IMR-90 (cell line): ENCODE measurements at places on chromosomes 6 and 20. TPM values are rescaled to one million over a fixed set of nuclear protein-coding genes. Genes with fewer than 3 reads are reported as not detected.
A peak's percentile ranks its signal among the peaks of the same experiment; 100 is the strongest.

DNA sequence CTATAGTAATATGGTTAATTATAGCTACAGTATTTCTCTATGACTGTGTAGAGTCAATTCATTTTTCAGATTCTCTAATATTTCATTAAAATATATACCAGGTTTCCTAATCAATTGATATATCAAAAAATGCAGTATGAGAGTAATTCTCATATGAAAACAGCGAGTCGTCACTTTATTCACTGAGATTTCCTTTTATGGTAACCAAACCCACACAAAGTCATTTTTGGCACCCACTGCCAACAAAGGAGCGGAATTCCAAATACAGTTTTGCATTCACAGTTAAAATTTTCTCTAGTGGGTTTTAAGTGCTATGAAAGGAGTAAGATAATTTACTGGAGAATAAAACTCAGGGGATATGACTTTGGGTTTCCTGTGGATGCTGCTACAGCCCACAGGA, 163.8 kb downstream of the HIVEP2 start:
- no peaks in the 10 kb centered on the region; the same call in 1 of the 2 replicates for H3K4me1 ChIP-seq
- no peaks in the 10 kb centered on the region for H3K27me3 ChIP-seq
- DNase-seq: no peak

DNA sequence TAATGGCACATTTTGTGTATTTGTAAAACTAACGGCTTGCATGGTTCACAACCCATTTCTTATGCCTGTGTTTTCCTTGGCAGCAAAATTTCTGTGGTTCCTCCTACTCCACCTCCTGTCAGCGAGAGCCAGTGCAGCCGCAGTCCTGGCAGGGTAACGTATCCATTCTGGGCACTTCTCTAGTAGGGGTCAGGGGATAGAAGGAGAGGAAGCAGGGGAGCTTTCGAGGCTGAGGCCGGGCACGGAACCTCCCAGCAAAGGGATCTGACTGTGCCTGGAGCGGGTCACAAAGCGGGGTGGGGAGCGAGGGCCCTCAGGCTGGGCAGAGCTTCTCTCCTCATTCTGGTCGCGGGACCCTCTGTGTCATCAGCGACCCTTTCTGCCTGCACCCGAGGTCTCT, 58.4 kb downstream of the SYTL3 start:
- no peak overlapping the region for H3K4me3 ChIP-seq
- H3K27me3 ChIP-seq: no peaks in the 10 kb centered on the region
- H3K4me1 ChIP-seq: peaks cover 12% of the 10 kb centered on the region; the same call in 1 of the 2 replicates
- DNase-seq: peak; percentile 60
- no peak overlapping the region for H3K27ac ChIP-seq

GRCh38 chr20:63461104-63461763, 11.2 kb downstream of the KCNQ2 start:
- peaks cover 54% of the 10 kb centered on the region for H3K27me3 ChIP-seq
- no peak overlapping the region for H3K4me3 ChIP-seq
- no peak for DNase-seq
- H3K27ac ChIP-seq: no peak overlapping the region

DNA sequence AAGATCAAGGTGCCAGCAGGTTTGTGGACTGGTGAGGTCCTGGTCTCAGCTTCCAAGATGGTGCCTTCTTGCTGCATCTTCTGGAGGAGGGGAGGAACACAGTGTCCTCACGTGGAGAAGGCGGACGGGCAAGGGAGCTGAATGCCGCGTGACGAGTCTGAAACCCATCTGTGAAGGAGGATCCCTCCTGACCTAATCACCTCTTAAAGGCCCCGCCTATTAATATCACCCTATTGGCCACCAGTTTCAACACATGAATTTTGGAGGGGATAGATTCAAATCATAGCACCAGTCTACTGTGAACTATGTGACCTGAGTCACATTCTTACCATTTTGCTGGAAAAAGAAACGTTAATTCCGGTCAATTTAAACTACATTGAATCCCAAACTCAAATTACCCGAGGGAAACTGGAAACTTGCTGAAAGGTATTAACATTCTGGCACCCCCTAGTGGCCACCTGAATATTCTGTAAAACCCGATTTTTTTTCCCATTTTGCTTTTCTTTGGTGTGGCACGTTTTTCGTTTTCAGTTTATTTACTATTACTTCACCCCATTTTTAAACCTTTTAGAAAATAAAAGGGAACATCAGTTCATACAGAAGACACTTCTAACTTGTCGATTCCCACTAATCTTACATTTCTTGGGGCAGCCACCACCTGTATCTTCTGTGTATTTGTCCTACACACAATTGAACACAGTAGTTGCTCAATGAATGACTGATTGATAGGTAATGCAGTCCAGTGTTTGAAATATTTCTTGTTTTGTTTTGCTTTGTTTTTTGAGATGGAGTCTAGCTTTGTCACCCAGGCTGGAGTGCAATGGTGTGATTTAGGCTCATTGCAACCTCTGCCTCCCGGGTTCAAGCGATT, 17.9 kb upstream of the CCDC170 start:
- H3K36me3 ChIP-seq: no peaks in the 10 kb centered on the region
- 0 out of 2 replicates have a peak overlapping the region, but pooled peaks have one; percentile 16 for H3K27ac ChIP-seq
- H3K27me3 ChIP-seq: no peaks in the 10 kb centered on the region
- H3K4me1 ChIP-seq: 0 out of 2 replicates have a peak, but pooled peaks cover 3% of the 10 kb centered on the region
- H3K4me3 ChIP-seq: no peak overlapping the region

- peak overlapping the region; percentile 91 for H3K4me3 ChIP-seq
- no peaks in the 10 kb centered on the region for H3K27me3 ChIP-seq
- H3K4me1 ChIP-seq: peaks cover 7% of the 10 kb centered on the region
- peak; percentile 12 for DNase-seq
- H3K27ac ChIP-seq: peak overlapping the region; percentile 97
Observed at GRCh38 chr20:46089167-46089416, 670 bp downstream of the NCOA5 start.

DNA sequence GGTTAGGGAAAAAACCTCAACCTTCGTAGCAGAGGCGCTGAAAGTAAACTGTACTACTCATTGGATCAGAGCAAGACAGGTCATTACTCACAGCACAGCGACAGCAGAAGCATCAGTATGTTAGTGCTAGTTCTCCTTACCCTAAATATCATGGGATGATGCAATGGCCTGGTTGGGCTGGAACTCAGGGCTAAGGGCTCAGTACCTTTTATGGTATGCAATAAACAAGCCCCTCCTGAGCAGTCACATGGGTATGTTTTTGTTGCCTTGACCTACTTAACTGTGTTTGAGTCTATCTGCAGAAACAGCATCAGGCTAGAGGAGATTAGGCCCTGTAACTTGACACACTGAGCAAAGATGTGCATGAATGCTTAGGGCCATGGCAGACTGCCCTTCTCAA, 369.4 kb upstream of the IMPG1 start:
- no peak overlapping the region for H3K27ac ChIP-seq
- H3K27me3 ChIP-seq: no peaks in the 10 kb centered on the region
- no peak for DNase-seq

GRCh38 chr6:51166914-51167313, 348.2 kb downstream of the TFAP2B start:
- no peak overlapping the region for H3K4me3 ChIP-seq
- DNase-seq: no peak
- H3K4me1 ChIP-seq: no peaks in the 10 kb centered on the region
- H3K27me3 ChIP-seq: no peaks in the 10 kb centered on the region
- no peaks in the 10 kb centered on the region for H3K36me3 ChIP-seq
- H3K27ac ChIP-seq: no peak overlapping the region

DNA sequence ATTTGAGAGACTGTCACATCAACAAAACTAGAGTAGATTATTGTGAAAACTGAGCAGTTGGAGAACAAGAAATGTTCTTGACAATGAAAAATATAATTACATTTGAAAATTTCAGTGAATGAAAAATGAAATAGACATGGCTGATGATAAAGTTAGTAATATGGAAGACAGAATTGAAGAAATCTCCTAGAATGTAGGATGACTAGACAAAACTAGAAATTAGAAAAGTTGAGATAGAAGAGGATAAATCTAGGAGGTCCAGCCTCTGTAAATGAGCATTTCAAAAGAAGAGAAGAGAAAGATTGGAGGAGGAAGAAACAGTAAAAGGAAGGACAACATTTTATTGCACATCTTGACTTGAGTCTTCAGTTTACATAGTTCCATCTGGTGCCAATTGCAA, 178.7 kb downstream of the NFATC2 start:
- peaks cover 28% of the 10 kb centered on the region for H3K4me1 ChIP-seq
- no peak for DNase-seq
- H3K27me3 ChIP-seq: no peaks in the 10 kb centered on the region
- no peak overlapping the region for H3K4me3 ChIP-seq

DNA sequence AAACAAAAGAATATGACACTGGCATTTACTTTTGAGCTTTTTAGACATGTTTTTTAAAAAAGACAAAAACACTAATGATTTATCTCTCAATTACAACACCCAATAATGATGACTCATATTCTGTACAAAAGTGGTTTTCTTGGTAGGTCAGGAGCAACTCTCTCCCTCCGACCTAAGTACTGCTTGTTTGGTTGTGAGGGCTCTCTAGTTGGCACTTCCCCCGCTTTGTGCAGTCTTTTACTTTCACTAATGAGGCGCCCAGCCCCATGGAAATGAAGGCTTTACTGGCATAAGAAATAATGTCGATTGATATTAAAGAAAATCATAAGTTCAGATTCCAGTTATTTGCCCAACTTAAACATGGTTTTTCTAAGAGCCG, 1.3 kb downstream of the KPNA5 start:
- H3K36me3 ChIP-seq: no peaks in the 10 kb centered on the region
- H3K4me3 ChIP-seq: peak overlapping the region; percentile 32

DNA sequence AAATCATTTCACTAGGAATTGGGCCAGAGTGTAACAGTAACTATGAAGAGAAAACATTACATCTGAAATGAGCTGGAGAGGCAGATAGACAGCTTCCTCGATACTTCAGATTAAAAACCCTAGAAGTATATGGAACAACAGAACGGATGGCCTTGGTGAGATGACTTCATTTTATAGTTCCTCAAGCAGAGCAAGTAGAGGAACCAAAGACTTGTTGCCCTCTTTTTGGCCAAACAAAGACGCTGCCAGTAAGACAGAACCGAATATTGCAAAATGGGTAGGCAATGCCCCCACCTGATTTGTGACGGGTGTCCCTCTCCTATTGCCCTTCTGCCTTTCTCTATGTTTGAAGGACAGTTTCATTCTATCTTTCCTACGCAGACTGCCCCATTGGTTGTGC, 53.5 kb downstream of the AGPAT4 start:
- no peak overlapping the region for H3K27ac ChIP-seq
- H3K27me3 ChIP-seq: no peaks in the 10 kb centered on the region
- peaks cover 1% of the 10 kb centered on the region for H3K36me3 ChIP-seq
- H3K4me1 ChIP-seq: peaks cover 6% of the 10 kb centered on the region
- DNase-seq: no peak
- no peak overlapping the region for H3K4me3 ChIP-seq

- H3K36me3 ChIP-seq: no peaks in the 10 kb centered on the region; the same call in 1 of the 2 replicates
- H3K27ac ChIP-seq: no peak overlapping the region
- peaks cover 9% of the 10 kb centered on the region for H3K4me1 ChIP-seq
- H3K27me3 ChIP-seq: no peaks in the 10 kb centered on the region
- H3K4me3 ChIP-seq: no peak overlapping the region
- no peak for DNase-seq
Observed at GRCh38 chr6:157978021-157978783, 3.5 kb upstream of the SYNJ2 start.

DNA sequence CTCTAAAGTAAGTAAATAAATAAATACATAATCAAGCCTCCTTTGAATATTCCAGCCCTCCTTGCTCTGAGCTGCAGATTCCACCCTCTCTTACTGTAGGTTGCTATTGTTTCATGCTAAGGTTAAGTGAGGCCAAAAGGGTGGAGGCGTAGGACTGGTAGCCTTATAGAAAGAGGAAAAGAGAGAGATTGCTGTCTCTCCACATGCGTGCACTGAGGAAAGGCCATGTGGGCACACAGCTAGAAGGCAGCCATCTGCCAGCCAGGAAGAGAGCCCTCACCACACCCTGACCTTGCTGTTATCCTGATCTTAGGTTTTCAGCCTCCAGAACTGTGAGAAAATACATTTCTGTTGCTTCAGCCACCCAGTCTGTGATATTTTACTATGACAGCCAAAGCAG, 87.4 kb upstream of the SHLD1 start:
- H3K4me3 ChIP-seq: no peak overlapping the region
- no peak overlapping the region for H3K27ac ChIP-seq
- no peaks in the 10 kb centered on the region for H3K36me3 ChIP-seq
- no peak for DNase-seq
- H3K4me1 ChIP-seq: peaks cover 13% of the 10 kb centered on the region
- no peaks in the 10 kb centered on the region for H3K27me3 ChIP-seq

- H3K27ac ChIP-seq: peak overlapping the region; percentile 64
- H3K4me1 ChIP-seq: peaks cover 4% of the 10 kb centered on the region
- peaks cover 18% of the 10 kb centered on the region for H3K36me3 ChIP-seq
- H3K4me3 ChIP-seq: peak overlapping the region; percentile 57
- peak; percentile 18 for DNase-seq
- H3K27me3 ChIP-seq: no peaks in the 10 kb centered on the region
Observed at GRCh38 chr6:32852844-32853540, 512 bp downstream of the TAP1 start.

DNA sequence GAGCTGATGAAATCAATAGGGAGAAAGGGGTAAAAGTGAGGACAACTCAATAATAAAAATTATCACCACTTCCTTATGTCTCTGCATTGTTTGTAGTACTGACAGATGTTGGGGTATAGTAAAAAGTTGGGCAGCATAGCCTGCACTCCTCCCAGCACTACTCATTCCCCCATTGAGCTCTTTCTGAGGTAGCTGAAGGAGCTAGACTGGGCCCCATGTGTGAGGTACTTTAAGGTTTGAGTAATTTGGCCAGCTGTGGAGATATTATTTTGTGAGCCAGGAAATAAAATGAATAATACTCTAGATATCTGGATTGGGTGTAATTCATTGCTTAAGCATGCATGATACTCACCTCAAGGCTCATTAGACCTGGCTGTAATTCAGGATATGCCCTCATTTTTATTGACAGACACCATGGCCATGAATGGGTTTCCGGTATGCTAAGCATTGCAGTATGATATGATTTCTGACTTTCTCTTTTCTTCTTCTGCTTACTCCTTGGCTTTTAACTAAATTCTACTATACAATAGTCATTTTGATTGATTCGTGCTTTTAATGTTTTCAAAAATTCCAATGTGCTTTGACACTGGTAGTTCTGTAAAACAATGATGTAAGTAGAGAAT, 283.9 kb upstream of the RIMS1 start:
- DNase-seq: peak; percentile 62
- no peaks in the 10 kb centered on the region for H3K27me3 ChIP-seq
- no peaks in the 10 kb centered on the region for H3K36me3 ChIP-seq

- H3K27me3 ChIP-seq: peaks cover 6% of the 10 kb centered on the region; the same call in 1 of the 2 replicates
- H3K36me3 ChIP-seq: no peaks in the 10 kb centered on the region
- no peak for DNase-seq
Observed at GRCh38 chr6:137171824-137172733, 1.4 kb downstream of the IL22RA2 start.

DNA sequence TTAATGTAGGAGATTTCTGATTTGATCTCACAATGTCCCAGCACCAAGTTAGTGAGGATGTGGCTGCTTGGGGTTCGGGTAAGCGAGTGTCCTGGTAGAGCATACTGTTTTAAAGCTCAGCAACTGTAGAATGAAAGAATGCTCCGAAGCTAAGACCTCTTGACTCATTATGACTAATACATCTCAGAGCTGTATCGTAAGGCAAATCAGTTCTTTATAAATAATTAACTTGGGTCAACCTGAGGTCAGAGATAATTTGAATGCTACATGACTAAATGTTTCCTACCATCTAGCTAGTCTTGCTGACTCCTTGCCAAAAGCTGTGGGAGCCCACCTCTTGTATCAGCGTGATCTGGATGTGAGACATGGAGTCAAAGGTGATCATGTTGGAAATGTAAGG, 128.8 kb upstream of the PDE7B start:
- peak overlapping the region; percentile 2; the same call in 1 of the 2 replicates for H3K4me3 ChIP-seq
- no peaks in the 10 kb centered on the region for H3K27me3 ChIP-seq
- peak overlapping the region; percentile 56 for H3K27ac ChIP-seq
- peaks cover 4% of the 10 kb centered on the region for H3K4me1 ChIP-seq
- H3K36me3 ChIP-seq: no peaks in the 10 kb centered on the region
- DNase-seq: peak; percentile 94

PXDC1 gene
- 66.4 and 72.2 TPM in 2 replicates for total RNA-seq

BIRC7 gene
- not detected in 2 replicates for total RNA-seq

VTA1 gene
- 104 and 120 TPM in 2 replicates for total RNA-seq

MOXD1 gene
- total RNA-seq: 10.0 and 10.6 TPM in 2 replicates

C6orf118 gene
- not detected in 2 replicates for total RNA-seq

LAMA4 gene
- 29.7 and 35.8 TPM in 2 replicates for total RNA-seq

THBD gene
- under 0.01 TPM in 1 of 2 replicates, not detected in the other for total RNA-seq
